Heart left ventricle (tissue), 16 donors: ENCODE measurements at places on chromosomes 7 and 10. TPM values are rescaled to one million over a fixed set of nuclear protein-coding genes. Genes with fewer than 3 reads are reported as not detected.

DNA sequence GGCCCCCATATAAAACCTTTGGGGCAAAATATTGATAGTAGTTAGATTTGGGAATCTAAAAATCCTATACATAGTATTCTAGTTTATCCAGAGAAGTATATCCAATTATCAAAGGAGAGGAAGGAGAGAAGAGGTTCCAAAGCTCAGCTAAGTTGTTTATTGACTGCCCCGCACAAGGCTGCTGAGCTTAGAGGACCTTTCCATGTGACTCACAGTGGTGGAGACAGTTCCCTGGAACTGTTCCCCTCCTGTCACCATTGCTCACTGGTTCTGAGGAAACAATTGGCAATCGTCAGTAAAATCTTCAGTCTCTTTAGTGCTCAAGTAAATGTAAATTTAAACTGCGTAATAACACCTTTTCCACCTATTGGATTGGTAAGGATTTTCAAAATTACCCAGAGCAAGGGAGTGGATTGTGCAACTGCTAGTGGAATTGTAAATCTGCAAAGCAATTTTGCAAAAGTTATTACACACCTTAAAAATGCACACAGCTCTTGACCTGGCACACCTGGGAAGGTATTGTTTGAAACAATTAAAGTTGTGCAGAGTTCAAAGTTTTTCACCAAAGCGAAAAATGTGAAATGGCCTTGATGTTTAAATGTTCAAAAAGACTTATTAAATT is 63.1 kb downstream of the EEPD1 start:
- DNase-seq: no peak

DNA sequence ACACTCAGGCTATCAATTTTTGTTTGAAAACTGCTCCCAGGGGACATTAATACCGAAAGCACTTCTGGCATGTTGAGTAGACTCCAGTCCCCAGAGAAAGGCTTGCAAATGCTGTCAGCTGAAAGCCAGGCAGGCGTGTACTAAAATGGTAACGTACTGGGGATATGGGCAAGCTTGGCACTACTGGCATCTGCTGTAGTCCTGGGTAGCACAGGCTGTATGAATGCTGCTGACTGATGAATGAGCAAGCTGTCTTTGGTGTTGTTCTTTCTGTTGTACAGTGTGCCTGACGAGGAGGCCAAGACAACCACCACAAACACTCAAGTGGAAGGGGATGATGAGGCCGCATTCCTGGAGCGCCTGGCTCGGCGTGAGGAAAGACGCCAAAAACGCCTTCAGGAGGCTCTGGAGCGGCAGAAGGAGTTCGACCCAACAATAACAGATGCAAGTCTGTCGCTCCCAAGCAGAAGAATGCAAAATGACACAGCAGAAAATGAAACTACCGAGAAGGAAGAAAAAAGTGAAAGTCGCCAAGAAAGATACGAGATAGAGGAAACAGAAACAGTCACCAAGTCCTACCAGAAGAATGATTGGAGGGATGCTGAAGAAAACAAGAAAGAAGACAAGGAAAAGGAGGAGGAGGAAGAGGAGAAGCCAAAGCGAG is 53.5 kb upstream of the AGBL3 start:
- DNase-seq: peak; percentile 59

DNA sequence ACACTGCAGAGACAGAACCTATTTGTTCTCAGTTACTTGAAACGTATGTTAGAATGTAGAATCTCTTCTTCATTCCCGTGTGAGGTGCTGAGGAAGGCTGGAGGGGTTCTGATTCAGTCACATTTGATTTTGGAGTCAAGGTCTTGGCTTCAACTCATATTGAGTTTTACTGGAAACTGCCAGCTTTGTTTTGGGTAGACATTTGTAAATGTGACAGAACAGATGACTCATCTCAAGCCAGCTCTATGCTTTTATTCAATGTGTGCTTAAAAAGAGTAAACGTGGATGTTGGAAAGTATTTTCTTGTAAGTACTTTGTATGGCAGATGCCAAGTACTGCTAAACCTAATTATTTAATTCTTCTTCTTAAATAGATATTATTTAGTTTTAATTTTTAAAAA is 780.8 kb upstream of the C7orf33 start:
- no peak for DNase-seq

DNA sequence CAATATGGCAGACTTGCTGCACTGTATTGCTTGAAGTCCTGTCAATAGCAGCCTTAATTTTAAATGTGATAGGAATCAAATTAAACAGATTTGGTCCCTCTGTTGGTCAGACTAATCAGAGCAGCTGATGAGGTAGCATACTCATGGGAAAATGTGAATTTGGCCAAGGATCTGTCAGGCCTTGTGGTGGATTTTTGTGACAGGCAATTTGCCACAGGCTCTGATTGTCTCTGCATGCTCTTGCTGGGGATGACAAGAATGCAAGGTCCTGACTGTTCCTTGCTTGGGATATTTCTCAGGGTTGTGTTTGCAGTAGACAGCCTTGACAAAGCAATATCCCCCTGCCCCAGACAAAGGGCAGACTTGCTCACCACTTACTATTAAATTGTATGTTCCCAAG is 41.5 kb upstream of the GARS1 start:
- DNase-seq: no peak

- no peak for DNase-seq
These were observed 22.4 kb downstream of the TLL2 start for GRCh38 chr10:96491303-96491702.

GRCh38 chr7:112462236-112462635 is 12.0 kb downstream of the IFRD1 start:
- peak; percentile 35 for DNase-seq

DNA sequence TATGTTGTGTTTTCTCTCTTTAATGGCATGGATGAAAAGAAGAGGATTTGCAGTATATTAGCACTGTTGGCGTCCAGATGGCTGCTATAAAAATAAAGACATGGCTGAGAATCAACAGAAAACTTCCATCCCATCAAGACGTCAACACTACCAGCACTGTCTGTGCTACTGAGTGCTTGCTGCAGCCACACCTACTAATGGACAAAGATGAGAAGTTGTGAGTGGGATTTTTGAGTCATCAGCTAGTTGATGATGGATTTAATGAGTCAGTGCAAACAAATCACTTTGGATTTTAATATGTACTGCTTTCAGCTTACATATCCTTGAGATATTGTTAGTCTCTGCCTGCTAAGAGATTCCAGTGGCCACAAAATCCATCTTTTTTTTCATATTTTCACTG is 631.0 kb upstream of the ANKRD30A start:
- DNase-seq: peak; percentile 30

DNA sequence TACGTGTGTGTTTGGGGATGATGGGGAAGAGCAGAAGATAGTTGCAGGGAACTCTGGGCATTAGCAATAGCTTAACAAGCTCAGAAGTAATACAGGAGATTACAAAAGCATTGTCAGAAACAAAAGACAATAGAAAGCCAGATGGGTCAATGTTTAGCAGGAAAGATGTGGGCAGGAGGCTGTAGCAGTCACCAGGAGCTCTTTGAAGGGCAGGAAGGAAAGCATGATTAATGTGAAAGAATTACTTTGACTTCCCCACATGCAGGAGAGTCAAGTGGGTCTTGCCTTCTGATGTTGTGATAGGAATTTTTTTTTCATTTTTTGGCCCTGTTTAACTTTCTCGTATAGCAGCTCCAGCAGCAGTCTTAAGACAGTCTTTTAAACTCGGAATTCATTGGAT is 6.0 kb upstream of the SMNDC1 start:
- no peak for DNase-seq

DNA sequence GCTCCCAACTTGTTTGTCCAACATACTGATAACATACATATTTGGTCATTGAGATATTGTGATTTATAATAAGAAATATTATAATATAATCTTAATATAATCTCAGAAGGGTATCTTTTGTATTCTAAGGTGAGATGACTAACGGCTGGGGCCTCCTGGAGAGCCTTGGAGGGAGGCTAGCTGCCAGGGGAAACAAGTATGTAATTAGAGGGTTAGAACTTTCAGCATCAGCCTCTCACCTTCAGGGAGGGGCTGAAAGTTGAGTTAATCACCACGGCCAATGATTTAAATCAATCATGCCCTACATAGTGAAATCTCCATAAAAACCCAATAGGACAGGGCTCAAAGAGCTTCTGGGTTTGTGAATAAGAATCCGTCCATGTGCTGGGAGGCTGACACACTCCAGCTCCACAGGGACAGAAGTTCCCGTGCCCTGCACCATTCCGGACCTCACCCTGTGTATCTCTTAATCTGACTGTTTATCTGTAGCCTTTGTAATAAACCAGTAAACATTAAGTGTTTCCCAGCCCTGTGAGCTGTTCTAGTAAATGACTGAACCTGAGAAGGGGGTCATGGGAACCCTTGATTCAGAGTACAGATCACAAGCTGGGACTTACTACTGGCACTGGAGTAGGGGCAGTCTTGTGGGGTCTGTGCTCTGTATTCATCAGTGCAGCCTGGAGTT is 86.3 kb upstream of the STEAP1B start:
- no peak for DNase-seq

DNA sequence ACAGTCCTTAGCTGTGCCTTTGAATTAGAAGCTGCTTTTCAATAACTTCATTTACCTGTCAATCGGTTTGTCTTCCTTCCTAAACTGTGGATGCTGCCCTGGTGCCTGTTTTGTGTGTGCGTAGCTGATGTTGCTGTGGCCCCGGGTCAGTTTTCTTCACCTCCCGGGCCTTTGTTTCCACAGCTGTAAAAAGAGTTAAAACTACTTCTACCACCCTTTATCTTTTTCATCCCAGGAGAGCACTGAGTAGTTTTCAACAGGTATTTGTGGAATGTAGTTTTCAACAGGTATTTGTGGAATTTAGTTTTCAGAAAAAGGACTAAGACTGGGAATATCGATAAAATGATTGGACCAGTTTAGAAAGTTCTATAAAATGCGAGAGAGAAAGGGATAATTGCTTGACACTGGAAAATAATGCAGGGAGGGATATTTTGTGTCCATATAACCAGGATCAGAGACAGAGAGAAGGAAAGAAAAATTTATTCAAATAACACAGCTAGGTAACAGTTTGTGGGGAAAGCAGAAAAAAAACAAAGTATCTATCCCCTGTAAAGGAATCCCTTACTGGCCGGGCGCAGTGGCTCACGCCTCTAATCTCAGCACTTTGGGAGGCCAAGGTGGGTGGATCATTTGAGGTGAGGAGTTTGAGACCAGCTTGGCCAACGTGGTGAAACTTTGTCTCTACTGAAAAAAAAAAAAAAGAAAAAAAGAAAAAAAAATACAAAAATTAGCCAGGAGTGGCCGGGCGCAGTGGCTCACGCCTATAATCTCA is 15.9 kb upstream of the IGF2BP3 start:
- DNase-seq: no peak

- DNase-seq: no peak
These were observed 4.2 kb downstream of the TMEM270 start for GRCh38 chr7:73864981-73865711.

The PNLIP gene
- polyA plus RNA-seq: not detected

DNA sequence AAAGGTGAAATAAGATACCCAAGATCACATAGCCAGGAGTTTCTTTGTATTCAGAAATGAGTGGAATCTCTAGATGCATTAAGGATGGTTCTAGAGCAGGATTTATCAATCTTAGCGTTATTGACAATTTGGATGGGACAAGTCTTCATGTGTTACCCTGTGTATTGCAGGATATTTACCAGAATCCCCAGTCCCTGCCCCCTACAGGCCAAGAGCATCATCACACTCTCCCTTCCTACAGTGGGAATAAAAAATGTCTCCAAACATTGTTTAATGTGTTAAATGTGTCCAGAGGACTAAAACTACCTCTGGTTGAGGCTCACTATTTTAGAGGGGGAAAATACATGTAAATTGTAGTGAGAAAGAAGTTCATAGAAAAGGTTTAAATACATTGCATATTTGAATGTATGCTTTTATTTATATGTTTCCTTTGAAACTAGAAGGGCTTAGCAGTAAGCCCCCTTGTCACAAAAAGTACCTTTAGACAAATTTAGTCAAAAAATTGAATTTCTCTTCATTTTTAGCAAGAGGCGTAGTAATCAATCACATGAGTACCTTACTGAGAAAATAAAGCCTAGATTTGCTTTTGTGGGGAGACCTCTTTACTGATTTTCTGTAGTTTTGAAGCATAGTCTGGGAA is 141.2 kb downstream of the MLLT10 start:
- no peak for DNase-seq

- no peak for DNase-seq
These were observed 725.5 kb downstream of the DNAJB9 start for GRCh38 chr7:109295158-109295557.

- DNase-seq: no peak
These were observed 162.8 kb upstream of the LANCL2 start for GRCh38 chr7:55202150-55202913.

DNA sequence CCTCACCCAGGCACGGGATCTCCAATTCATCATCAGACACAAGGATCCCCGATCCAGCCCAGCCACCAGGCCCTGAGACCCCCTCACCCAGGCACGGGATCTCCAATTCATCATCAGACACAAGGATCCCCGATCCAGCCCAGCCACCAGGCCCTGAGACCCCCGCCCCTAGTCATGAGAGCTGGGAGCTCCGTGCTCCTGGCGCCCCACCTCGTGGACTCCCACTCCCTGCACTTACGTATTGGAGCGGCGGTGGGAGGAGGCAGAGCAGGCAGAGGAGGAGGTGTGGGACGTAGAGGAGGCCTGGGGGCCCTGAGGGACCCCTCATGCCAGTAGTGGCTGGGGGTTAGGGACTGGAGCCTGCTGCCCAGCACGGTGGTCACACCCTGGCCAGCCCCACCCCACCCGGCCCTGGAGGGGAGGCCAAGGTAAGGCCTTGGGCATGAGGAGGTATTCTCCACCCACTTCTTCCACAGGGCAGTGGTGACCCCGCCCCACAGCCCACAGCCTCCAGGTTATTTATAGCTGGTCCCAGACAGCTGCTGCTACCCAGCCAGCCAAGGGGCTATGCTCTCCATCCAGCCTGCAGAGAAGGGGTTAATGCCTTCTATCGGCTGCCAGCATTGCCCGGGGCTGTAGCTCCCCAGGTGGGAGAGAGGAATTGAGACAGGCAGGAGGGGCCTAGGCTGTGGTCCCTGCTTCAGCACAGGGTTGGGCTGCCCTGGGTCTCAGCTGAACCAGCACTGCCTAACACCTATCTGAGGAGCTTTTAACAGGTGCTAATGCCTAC is 17.6 kb upstream of the CRHR2 start:
- no peak for DNase-seq

- no peak for DNase-seq
These were observed 5.4 kb downstream of the EMX2 start for GRCh38 chr10:117547716-117548668.

- DNase-seq: no peak
These were observed 135.2 kb downstream of the ADAM12 start for GRCh38 chr10:126252884-126253610.

DNA sequence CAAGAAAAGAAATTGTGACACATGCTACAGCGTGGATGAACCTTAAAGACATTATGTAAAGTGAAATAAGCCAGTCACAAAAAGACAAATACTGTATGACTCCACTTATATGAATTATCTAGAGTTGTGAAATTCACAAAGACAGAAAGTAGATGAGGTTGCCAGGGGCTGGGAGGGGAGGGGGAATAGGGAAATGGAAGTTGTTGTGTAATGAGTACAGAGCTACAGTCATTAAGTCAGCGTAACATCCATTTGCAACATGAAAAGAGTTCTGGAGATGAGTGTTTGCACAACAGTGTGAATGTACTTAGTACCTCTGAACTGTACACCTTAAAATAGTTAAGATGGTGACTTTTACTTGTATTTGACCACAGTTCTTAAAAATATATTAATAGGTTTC is 112.1 kb upstream of the CDK1 start:
- DNase-seq: no peak

GRCh38 chr7:131781-132482 is 60.4 kb upstream of the FAM20C start:
- peak; percentile 83 for DNase-seq
